Stimulated activated CD8-positive, alpha-beta memory T cell treated with anti-CD3 and anti-CD28 coated beads, Interleukin-2, amount 100 ng/mL, for 1 hour (primary cell): ENCODE measurements at places on chromosomes 12 and 14.

GRCh38 chr12:75545636-75546035 lies 34.2 kb upstream of the KRR1 start:
- DNase-seq, result no peak

DNA sequence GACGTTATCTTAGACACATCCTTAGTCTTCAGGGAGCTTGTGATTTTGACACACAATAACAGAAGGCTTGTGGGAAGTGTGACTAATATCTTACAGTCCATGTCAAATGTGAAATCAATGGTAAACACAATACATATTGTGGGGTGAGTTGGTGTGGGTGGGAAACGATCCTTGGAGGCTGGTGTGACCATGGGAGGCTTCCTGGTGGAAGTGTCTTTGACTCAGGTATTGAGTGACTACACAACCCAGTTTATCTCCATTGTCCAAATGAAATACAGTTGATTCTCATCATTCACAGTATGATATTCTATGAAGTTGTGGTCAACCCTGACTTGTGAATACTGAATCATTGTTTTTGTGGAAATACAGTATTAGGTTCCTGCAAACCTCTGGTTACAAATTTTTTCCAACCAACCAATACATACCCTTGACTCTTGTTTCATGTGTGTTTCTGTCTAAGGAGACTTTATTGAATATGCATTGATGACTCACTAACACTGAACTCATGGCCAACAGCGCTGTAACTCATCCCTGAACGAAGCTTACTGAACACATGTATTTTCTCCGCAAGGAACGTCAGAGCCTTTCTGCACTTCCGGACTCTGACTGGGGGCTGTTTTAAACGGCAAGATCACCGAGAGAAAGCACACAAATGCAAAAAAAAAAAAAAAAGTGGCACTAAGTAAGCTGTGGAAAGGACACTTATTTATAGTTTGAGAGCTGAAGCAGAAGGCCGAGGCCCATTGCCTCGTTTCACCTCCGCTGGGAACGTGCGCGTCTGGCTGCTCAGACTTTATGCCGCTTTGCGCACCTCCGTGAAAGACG lies 59.0 kb downstream of the CLMN start:
- DNase-seq, result no peak

DNA sequence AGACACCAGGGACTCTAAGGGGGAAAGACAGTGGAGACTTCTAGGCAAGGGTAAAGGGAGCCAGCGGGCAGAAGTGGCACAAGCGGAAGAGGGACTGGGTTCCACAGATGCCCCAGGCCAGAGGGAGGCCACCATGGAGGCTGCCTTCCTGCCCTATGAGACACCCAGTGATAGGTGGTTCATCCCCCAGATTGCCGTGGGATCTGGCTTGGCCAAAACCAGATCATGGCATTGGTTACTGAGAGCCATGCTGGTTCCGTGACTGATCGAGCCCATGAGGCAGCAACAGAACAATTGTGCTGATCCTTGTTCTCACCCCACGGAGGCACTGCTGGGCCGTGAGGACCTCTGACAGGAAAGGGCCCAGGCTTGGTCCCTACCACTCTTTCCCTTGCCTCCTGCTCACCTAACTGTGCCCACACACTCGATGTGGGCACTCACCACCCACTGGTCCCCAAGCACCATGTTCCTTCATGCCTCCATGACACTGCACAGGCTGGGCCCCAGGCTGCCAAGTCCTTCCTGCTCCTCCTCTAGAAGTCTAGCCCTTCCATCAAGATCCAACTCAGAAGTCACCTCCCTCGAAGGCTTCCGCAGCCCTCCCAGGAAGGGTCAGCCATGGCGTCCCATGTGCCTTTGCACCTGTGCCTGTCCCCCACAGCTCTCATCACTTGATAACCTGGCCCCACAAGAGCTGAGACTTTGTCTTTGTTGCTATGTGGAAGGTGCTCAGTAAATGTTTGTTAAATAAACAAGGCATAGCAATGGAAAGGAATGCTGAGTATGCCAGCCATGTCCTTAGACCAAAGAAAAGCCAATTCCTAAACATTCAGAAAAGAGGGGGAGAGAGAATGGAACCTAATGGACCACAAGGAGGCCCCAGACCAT lies 7.3 kb downstream of the KRT79 start:
- no peak for DNase-seq

GRCh38 chr12:127489061-127489460 lies 777.9 kb upstream of the TMEM132C start:
- no peak for DNase-seq

GRCh38 chr12:43861840-43862150 lies 25.9 kb downstream of the TMEM117 start:
- DNase-seq, result no peak

DNA sequence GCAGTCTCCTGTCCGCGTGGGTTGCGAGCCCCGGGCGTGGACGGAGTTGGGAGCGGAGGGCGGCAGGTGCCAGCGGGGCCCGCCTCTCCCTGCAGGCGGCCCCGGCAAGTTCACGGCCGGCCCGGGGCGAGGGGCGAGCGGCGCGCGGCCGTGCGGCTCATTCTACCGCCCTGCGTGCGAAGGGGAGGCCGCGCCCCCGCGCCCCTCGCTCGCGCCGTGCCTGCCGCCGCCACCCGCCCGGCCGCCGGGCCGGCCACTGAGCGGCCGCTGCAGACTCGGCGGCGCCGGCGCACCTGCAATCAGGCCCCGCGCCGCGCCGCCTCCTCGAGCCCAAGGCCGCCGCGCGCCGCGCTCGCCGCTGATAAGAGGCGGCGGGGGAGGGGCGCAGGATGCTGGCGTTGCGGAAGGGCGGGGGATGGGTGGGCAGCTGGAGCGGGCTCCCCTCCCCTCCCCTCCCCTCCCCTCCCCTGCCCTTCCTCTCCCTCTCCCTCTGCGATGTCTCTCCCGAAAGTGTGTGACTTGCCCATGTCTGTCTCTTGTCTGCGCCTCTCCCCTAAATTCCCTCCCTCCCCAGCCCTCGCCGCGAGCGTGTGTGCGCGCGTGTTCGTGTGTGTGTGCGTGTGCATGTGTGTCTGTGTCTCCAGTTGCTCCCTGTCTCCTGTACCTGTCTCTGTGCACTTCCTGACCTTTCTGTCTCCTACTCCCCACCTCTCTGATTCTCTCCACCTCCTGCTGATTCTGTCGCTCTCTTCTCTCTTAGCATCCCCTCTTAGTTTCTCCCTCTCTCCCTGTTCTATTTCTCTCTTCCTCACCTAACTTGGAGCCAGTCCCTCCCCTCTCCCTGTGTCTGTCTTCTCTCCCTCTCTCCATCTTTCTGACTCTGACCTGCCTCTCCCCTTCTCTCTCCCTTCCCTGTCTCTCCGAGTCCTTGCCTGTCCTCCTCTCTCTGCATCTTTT lies 768.1 kb upstream of the TBX3 start:
- DNase-seq, result no peak

DNA sequence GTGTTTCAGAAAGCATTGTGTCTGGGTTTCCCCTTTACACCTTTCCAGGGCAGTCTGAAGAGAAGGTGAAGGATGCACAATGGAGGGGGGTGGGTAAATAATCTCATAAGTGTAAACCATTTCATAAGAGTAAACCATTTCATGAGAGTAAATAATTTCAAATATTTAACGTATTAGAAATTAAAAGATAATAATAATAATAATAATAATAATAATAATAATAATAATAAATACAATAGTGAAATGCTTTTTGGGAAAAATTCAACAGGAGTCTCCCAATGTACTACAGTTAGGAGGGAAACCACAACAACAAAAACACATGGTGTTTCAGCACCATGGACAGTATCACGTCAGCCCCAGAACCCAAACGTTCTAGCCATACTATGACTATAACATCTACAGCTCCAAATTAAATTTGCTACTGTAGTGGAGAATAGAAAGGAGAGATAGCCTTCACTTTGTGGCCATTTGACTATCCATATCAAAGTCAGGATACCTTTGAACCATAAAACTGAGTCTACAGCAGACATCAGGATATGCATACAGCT lies 691.8 kb downstream of the BCL11B start:
- DNase-seq, result no peak

DNA sequence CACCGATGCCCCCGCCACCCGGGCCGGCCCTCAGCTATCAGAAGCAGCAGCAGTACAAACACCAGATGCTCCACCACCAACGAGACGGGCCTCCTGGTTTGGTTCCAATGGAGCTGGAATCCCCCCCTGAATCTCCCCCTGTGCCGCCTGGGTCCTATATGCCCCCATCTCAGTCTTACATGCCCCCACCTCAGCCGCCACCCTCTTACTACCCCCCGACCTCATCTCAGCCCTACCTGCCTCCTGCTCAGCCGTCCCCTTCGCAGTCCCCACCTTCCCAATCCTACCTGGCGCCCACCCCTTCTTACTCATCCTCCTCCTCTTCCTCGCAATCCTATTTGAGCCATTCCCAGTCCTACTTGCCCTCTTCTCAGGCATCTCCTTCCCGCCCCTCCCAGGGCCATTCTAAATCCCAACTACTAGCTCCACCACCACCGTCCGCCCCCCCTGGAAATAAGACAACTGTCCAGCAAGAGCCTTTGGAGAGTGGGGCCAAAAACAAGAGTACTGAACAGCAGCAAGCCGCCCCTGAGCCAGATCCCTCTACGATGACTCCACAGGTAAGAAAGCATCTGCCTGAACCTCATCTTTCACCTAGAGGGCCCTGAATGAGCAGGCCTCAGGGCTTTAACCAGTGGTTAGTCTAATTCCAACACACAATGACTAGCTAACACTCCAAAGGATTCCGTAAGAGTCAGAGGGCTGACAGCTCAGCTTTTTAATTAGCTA lies 851 bp downstream of the YLPM1 start:
- DNase-seq, result no peak

- no peak for DNase-seq
These were observed 5.9 kb downstream of the KRT84 start for GRCh38 chr12:52379536-52379935.

- DNase-seq, result no peak
These were observed 843 bp upstream of the HSP90AA1 start for GRCh38 chr14:102087762-102088011.

DNA sequence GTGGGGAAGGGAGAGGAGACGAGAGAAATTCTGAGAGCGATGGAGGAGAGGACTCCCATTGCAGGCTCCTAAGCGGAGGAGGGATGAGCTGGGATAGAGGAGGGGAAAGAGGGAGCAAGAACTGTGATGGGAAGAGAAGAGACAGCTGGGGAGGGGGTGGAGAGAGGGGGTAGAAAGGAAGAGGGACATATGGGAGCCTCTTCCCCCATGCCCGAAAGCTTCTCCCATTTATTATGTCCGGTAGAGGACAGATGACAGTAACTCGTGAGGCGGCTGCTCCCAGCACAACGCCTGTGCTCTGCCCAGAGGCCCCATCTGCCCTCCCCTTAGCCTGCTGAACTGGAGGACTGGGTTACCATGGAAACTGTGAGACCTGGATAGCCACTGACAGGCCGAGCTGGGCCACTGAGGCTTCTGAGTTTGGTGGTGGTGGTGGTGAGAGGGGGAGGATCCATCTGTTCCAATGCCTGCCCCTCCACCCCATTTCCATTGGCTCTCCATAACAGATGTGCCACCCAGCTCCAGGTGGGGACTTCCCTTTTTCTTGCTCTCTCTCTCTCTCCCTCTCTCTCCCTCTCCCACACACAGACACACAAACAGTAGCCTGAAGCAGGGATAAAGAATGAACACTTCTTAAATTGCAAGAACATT lies 8.3 kb downstream of the CPNE6 start:
- no peak for DNase-seq

DNA sequence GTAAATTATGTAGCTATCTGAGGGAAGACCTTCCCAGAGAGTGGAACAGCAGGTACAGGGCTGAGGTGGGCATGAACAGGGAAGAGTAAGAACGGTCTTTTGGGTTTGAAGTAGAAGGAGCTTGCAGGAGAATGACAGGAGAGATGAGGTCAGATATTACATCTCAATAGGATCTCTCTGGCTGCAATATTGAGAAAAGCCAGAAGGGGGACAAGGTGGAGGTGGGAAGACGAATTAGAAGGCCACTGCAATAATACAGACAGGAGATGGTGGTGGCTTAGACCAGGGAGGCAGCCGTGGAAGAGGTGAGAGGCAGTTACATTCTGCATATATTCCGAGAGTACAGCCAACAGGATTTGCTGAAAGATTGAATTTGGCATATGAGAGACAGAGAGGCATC lies 310.2 kb downstream of the APAF1 start:
- no peak for DNase-seq

- no peak for DNase-seq
These were observed 183.2 kb downstream of the TMEM117 start for GRCh38 chr12:44019118-44019517.

DNA sequence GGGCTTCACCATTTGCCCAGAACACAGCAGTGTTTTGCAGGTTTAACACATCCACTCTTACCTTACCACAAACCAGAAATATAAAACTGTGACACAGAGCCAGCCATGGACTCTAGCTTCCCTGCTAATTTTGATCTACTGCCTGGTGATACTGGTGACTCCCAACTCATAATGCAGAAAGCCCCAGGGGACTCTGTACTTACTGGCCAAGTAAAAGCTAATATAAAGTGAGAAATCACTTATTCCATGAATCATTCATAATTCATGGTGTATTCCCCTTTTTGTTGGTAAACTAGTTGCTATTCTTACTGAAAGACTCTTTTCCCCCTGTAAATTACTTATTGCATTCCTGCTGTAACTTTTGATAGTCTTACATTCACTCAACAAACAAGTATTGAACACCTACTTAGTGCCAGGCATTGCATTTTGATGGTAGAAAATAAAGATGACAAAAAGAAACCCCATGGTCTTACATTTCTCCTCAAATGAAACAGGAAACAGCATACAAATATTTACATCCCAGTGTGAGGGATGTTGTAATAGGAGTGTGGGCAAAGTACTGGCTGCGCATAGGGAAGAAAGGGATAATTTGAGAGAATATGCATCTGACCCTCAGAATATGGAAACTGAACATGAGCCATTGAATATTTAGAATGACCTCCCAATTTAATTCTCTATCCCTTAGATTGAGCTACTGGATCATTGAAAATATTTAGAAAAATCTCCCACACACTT lies 279.6 kb downstream of the PDZRN4 start:
- no peak for DNase-seq

DNA sequence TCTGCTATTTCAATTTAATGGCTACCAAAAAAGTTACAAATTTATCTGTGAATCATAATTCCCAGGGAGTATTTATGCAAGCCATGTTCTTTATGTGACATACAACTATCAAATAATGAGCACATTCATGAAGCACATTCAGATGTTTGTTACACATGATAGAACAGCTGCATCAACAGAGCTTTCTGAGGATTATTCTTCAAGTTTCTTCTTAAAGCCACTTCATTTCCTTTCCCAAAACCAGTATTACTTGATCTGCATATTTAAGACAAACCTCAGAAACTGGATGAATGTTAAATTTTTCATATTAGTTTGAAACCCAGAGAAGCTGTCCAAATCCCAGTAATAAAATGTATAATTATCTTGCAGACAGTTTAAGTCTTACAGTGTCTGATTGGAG lies 73.6 kb upstream of the SOX5 start:
- no peak for DNase-seq

- no peak for DNase-seq
These were observed 42.6 kb downstream of the GALNT8 start for GRCh38 chr12:4762773-4763172.
